ENCODE measurements at places on chromosomes 11 and 22.

DNA sequence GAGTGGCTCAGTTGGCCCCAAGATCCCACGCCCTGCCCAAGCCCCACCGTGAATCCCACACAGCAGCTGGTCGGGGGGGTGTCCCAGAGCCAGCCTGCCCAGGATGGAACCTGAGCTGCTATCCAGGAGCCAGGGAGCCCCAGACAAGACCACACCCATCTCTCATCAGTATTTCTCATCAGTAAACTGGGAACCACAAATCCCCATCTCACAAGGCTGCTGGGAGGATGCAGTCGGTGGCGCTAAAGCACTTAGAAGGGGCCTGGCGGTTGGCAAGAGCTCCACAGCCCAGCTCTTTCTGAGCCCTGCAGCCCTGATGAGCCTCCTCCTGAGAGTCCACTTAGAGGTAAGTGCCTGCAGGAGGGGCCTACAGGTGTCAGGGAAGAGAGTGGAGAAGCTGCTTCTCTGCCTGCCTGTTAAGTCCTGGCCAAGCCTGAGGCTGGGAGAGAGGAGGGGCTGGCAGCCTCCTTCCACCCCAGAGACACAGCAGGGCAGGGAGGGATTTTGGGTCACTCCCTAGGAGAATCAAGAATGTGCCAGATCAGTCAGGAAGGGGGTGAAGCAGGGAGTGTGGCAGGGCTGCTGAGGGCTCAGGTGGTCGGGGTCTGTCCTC, 6.1 kb downstream of the FADS3 start:
- no peak for DNase-seq

DNA sequence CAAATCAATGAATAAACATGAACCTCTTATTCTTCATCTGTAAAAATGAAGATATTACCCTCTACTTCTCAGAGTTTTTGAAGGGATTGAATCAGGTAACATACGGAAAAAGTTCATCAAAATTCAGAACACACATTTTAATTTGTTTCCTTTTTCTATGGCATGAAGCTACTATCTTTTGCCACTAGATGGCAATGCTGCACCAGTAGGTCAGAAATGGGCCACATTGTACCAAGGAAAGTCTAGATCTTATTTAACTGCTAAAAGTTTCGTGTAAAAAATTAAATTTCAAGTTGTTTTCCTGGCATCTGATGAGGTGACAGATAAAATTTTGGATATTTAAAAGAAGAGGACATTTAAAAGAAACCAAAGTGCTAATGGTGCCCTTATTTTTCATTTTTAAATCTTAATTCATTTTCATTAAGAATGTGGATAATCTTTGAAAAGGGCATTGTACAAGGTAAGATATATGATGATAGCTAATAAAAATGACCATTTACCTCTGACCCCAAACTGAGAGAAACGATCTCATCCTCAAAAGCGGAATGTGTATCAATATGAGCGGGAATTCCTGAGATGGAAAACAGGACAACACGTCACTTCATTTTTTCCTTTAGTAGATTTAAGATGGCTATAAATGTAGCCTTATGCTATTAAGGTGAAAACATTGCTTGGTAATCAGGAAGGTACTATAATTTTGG, 16.1 kb downstream of the ALKBH8 start:
- no peak for DNase-seq

DNA sequence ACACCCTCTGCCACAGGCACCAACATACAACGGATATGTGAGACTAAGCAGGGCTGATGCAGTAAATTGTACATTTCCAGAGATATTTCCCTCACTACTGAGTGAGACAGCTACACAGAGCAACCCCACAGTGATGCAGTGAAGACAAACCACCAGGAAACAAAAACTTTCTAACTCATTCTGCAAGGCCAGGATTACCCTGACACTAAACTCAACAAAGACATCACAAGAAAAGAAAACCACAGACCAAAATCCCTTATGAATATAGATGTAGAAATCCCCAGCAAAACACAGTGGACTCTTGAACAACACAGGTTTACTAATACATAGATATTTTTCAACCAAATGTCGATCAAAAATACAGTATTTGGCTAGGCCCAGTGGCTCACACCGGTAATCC, 1.5 kb upstream of the SLC7A4 start:
- no peak for DNase-seq

- DNase-seq: no peak
Observed at GRCh38 chr22:50535113-50535512, 5.3 kb upstream of the TYMP start.

DNA sequence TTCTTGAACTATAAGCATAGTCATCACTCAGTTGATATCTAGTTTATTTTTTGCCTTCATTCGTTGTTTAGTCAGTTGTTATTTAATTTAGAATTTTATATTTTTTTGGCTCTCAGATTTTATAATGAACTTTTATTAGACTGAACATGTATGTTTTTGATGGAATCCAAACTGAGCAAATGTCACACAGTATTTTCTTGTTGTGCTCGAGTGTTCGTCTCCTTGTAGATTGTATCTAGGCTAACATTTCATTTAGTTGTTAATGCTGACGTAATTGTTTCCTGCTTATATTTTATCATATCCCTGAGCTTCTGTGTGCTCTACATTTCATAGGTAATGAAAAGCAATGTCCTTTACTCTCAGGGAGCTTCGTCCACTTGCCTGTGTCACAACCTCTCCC, 286.2 kb downstream of the TMEM135 start:
- no peak for DNase-seq

DNA sequence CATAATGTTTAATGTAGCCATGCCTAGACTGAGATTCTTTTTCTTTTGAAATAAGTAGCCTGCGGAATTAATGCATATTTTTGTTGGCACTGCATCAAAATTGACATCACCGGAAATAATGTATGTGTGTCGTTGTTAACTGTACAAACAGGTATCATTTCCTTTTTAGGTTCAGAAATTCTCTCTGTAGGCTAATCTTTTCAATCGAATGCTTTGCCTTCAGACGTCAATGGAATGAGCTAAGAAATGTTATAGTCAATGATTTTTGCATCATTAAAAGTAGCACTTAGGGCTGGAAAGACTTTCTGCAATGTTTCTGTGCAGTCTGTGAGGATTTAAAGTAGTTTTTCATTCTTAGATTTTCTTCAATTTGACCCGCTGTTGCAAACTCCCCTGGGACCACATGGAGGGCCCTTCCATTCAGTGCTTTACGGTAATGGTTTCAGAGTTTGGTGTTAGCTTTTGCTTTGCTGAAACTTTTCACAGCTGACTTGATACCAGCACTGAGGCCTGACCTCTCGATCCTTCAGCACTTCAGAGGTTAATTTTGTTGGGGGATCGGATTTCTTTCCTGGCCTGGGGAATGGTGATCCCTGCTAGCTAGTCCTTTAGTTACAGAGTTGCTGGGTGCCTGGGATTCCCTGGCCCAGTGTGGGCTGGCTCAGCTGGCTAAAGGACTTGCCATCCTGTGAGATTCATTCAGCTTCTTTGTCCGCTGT, 137.8 kb downstream of the DBX1 start:
- no peak for DNase-seq

- no peak for DNase-seq
Observed at GRCh38 chr11:83827940-83828554, 541.9 kb upstream of the CCDC90B start.
